ENCODE measurements at places on chromosomes 7 and 10.

DNA sequence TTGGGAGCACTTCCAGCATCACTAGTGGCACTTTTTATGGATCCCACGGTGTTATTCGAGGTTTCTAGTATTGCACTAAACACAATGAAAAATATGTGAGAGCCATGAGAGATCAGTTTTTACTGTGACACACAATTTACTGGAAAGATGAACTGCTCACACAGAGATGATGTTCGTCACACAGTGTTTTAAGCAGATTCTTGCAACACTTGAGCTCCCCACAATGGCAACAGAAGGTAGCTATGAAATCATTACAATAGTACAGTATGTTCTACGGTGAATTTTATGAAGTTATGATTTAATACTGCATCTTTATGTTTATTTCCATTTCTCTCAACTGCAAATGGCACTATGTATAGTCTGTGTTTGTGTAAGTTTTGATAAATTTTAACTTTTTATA, 27.4 kb upstream of the ENTPD1 start:
- DNase-seq = no peak

- DNase-seq = no peak
These were observed 10.7 kb downstream of the MTPN start for GRCh38 chr7:135966341-135967043.

GRCh38 chr7:127581716-127582115, 3.7 kb downstream of the GCC1 start:
- no peak for DNase-seq

DNA sequence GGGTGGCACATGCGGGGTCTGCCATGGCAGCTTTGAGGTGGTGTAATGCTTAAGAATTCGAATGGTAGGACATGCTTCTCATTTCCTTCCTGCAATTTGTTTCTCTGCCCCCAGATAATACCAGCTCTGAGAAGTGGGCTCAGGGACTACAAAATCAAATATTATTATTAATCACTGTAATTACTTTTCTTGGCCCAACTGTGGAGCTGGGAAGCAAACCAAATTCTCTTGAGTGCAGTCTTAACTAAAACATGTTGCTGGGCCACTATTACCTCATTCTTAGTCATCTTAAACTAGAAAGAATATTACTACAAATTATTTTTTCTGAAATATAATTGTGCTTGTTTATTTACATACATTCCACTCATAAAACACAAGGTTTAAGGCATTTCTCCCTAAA, 566.7 kb upstream of the NRP1 start:
- DNase-seq = no peak

DNA sequence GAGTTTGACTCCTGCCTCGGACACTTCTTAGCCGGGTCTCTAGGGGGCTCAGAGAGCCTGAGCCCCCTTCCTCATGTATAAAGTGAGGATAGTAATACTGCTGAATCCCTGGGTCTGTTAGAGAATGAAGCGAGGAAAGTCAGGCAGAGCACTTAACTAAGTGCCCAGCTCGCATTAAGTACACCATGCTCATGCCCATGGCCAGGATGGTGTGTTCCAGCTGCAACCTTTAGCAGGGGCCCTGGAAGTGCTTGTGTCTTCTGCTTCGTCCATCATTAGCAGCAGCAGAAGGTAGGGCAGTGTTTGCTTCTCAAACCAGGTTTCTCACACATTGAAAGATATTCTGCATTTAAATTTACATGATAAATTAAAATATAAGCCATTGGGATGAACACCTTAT, 27.3 kb upstream of the WDFY4 start:
- DNase-seq = no peak

DNA sequence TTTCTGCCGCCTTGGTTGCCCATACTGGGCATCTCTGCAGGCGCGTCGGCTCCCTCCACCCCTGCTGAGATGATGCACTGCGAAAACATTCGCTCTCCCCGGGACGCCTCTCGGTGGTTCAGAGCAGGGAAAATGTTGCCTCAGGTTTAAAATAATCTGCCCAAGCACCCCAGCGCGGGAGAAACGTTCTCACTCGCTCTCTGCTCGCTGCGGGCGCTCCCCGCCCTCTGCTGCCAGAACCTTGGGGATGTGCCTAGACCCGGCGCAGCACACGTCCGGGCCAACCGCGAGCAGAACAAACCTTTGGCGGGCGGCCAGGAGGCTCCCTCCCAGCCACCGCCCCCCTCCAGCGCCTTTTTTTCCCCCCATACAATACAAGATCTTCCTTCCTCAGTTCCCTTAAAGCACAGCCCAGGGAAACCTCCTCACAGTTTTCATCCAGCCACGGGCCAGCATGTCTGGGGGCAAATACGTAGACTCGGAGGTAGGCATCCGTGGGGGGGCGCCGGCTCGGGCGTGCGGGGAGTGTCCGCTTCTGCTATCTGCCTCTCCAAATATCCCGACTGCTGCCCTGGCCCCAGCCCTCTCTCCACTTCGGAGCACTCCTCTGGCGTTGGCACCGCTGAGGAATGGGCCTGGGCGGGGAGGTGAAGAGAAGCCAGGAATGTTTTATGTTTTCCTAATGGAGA, at the start of gene CAV1:
CAV1 (plus strand) TSS at position 428 of the 689 bp plus-strand sequence; CDS start at position 455, 27 bp downstream.
- DNase-seq = no peak

- DNase-seq = no peak
These were observed 22.3 kb downstream of the CABCOCO1 start for GRCh38 chr10:61684894-61685507.

- no peak for DNase-seq
These were observed 20.3 kb downstream of the TMEM243 start for GRCh38 chr7:87199241-87199640.

GRCh38 chr7:122883049-122883680, 3.1 kb downstream of the CADPS2 start:
- no peak for DNase-seq

DNA sequence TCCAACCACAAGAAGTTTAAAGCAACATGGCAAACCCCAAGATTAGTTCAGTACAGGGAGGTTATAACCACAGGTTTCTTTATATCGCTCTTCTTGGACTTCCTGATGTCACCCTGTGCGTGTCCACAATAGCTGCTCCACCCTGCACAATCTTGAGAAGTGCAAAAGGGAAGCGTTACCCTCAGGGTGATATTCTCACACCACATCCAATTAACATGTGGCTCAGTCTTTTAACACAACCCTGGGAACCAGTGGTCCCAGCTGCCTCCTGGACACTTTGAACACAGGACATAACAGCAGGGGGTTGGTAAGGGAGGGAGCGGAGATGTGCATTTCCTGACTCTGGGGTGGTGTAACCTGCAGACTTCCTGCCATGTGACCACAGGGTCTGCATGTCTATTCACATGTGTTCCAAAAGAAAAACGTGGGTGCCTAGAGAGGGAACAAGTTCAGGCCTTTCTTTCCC, 64.6 kb downstream of the GSAP start:
- DNase-seq = no peak

DNA sequence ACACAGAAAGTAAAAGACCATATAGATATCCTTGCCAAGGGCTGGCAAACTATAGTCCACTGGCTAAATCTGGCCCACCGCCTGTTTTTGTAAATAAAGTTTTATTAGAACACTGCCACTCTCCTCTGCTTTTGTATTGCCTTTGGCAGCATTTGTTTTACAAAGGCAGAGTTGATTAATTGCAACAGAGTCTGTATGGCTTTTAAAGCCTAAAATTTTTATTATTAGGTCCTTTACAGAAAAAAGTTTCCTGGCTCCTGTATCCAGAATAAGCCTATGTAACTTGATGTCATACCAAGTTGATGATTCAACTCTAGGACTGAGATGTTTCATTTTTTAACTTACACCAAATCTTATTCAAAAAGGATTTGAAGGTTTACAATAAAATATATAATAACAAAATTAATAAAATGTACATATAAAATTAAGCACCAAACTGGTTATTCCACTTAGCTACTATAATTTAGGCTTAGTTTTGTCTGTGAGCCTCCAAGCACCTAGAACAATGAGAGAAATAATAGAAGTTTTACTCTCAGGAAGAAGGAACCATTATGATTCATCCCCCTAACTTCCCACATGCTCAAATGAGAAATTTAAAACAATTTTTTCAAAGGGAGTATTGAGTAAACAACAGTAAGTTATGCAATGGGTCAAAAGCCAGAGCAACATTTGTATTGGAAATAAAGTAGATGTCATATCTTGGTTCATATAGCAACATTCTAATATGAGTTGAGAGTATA, 31.9 kb downstream of the CPED1 start:
- no peak for DNase-seq

DNA sequence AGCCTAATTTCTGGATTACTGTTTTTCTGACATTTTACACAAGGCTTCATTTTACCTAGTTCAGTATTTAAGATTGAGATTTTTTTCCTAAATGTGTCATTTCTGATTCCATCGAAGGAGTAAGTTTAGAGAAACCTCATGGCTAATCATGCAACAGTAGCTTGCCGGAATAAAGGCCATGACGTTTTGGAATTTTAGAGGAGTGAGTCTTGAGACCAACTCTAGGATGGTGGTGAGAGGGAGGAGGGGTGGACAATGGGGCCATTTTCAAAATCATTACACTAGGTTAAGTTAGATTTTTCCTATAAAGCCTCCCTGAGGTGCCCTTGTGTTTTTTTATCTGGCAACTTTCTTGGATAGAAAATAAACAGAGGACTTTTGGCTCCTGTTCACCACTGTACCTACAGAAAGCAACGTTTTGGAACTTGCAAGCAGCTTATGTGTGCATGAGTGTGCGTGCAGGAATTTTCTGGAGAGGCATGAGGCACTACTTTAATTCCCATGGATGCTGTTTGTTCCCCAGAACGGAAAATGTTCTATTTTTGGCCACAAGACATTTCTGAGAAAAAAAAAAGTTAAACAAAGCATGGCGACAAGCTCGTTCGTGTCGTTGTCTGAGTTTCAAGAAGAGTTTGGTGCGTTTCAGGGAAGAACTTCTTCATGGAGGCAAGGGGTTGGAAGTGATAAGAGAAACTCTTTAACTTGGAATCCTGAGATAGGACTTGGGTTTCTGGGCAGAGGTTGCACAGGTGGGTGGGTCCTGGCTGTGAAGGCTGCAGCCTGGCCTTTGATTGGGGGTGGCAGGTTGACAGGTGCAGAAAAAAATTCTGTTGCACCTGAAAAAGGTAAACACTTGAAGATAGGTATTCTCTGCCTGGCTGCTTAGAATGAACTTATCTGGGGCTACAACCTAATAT, 178.1 kb downstream of the PTEN start:
- no peak for DNase-seq

- DNase-seq = no peak
These were observed 81.6 kb downstream of the CRTAC1 start for GRCh38 chr10:97948822-97949221.

- no peak for DNase-seq
These were observed 145.8 kb downstream of the CDH23 start for GRCh38 chr10:71542478-71542877.

DNA sequence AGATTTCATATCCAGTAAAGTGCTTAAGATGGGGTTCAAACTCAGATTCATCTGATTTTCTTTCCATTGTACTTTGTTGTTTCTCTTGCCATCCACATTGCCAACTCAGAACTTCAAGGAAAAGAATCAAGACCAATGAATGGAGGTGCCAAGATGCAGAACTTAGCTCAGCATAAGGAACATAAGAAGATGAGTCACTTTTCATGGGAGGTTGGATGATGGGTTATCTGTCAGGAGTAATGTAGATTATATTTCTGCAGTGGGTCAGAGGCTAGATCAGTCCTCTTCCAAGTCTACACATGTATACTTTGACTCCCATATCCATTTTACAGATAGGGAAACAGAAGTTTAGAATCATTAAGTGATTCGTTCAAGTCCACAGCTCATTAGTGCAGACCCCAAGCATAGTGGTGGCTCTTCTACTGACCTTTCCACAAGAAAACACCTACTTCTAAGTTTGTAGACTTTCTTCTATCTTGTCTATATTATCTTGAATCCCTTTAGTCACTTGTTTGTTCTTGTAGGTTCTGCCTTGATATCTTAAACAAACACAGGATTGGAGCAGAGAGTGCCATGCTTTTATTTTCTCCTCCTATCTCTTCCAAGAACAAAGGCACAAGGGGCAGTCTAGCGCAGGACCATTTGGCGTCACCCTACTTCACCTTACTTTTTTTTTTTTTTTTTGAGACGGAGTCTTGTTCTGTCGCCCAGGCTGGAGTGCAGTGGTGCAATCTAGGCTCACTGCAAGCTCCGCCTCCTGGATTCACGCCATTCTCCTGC, 14.0 kb upstream of the ADD3 start:
- no peak for DNase-seq

GRCh38 chr7:13017333-13017857, 330.0 kb downstream of the ARL4A start:
- peak; percentile 52 for DNase-seq

GRCh38 chr10:45373003-45373575, 927 bp upstream of the ALOX5 start:
- no peak for DNase-seq

GRCh38 chr10:17814973-17815372, 5.8 kb downstream of the MRC1 start:
- DNase-seq = no peak

DNA sequence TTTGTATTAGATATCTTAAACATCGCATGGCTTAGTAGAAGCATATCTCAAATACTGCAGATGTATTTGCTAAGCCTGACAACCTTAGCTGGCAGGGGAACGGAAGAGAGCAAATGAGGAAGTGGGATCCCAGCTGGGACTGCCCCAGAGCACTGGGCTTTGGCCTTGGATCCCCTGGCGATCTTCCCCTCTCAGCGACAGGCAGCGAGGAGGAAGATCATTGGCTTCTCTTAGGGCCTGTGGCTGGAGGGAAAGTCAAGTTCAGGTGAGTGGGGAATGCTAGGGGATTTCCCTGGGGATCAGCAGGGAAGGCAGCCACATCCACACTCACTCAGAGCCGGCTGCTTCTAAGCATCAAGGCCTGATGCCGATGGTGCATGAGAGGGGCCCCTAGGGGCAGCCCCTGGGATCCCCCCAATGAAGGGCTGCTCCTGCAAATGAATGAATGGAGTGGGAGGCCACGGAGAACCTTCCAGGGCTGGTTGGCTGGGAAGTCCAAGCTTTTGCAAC, 42.0 kb downstream of the LYZL2 start:
- peak; percentile 13 for DNase-seq

- no peak for DNase-seq
These were observed 16.5 kb downstream of the AVL9 start for GRCh38 chr7:32511791-32512190.

DNA sequence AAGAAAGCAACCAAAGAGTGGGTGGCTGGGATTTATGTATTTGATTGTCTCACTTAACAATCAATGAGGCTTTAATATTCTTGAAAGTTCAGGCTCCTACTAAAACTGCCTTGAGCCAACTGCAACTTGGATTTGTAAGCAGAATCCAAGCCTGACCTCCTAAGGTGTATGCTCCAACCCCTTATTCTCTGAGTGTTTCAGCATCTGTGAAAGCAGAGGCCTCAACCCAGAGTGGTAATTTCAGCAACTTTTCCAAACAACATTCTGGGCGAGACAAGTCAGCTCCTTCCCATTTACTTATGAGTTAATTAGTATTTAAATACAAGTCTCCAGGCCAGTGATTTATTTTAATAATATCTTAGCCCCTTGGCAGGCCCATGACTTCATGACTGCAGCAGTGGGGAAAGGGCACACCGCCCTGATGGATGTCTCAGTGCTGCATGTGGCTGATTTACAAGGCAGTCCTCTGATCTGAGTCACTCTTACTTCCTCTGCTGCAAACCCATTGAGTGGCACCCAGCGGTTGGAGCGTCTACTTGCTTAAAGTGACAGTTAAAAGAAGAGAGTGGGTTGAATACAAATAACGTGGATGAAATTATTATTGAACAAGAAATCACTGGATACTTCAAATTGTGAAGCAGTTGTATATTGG, 209.1 kb downstream of the TRIL start:
- no peak for DNase-seq

- DNase-seq = peak; percentile 7
These were observed 149.5 kb upstream of the SVIL start for GRCh38 chr10:29784175-29784773.
